ENCODE measurements at places on chromosomes 3 and 15. TPM values are rescaled to one million over a fixed set of nuclear protein-coding genes. Genes with fewer than 3 reads are reported as not detected.

The PODXL2 gene
- total RNA-seq, result 19.8 TPM

The MED12L gene
- total RNA-seq, result 3.0 TPM

The FGF12 gene
- total RNA-seq, result 0.66 TPM

The SLC15A2 gene
- 13.2 TPM for total RNA-seq

The GPR87 gene
- not detected for total RNA-seq

The CXCR6 gene
- 2.7 TPM for total RNA-seq

The RNF111 gene
- total RNA-seq, result 22.1 TPM

The C15orf62 gene
- total RNA-seq, result not detected

DNA sequence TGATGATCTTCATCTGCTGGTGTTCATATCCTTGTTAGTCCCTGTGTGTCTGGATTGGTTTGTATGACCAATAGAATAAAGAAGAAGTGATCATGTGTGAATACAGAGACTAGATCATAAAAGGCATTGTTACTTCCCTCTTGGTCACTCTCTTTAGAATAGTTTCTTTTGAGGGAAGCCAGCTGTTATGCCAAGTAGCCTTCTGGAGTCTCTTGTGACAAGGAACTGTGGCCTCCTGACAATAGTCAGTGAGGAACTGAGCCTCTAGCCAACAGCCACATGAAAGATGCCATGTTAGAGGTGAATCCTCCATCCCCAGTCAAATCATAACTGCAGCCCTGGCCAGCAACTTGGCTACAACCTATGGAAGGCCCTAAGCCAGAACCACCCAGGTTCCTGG lies 63.0 kb upstream of the SMAD3 start:
- no peak for DNase-seq

DNA sequence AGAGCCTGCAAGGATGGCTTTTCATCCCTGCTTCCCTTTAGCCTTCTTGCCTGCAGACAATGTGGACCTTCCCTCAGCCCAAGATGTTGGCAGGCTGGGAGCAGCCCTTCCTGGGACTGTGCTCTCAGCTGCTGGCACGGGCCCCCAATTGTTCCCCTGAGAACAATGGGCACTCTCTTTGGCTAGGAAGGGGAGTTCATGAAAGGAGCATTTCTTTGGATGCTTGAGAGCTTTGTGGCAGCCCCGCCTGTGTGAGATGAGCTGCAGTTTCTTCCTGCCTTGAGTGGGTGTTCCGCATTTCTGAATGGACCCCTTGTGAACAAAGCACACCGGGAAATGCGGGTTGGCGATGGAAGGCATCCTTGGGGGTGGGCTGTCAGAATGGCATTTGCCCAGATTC lies 35.0 kb upstream of the BSN start:
- DNase-seq, result no peak

GRCh38 chr3:120039642-120040610 lies 54.3 kb downstream of the GSK3B start:
- no peak for DNase-seq

GRCh38 chr3:114556657-114557213 lies 262.9 kb downstream of the TIGIT start:
- DNase-seq, result no peak

DNA sequence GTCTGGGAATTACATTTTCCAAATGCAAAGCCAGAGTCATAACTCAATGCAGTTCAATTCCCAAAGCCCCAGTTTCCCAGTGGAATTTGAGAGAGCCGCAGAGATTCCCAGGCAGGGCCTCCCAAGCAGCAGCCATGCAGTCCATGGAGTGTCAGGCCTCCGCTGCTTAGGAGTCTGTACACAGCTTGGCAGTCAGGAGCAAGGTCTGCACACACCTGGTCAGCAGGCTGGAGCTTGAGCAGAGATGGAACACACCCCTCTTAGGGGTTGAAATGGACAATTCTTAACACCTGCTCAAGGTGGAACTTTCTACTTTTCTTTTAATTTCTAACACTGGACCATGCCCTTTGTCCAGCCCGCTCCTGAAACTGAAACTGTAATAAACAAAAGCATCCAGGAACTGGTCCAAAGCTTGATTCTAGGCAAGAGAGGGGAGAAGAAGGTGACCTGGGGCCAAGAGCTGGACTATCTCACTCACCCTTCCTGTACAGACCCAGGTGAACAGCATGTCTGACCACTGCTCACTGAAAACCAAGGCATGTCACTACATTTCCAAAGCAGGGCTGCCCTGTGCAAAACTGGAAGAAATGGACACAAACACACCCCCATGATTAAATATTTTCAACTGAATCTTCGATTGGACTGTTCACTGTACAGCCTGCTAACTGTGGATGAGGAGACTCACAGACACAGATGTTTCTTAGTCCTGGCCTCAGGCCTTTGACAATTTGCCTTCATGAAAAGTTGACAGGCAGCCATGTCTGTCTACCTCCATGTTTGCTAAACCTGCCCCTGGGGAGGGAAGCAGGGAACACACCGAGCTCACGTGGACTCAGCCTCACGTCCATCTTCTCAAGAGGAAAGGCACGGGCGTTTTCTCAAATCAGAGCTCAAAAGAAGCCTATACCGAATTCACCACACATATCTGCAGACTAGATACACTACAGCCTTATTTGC lies 48.6 kb upstream of the DUSP7 start:
- DNase-seq, result no peak

DNA sequence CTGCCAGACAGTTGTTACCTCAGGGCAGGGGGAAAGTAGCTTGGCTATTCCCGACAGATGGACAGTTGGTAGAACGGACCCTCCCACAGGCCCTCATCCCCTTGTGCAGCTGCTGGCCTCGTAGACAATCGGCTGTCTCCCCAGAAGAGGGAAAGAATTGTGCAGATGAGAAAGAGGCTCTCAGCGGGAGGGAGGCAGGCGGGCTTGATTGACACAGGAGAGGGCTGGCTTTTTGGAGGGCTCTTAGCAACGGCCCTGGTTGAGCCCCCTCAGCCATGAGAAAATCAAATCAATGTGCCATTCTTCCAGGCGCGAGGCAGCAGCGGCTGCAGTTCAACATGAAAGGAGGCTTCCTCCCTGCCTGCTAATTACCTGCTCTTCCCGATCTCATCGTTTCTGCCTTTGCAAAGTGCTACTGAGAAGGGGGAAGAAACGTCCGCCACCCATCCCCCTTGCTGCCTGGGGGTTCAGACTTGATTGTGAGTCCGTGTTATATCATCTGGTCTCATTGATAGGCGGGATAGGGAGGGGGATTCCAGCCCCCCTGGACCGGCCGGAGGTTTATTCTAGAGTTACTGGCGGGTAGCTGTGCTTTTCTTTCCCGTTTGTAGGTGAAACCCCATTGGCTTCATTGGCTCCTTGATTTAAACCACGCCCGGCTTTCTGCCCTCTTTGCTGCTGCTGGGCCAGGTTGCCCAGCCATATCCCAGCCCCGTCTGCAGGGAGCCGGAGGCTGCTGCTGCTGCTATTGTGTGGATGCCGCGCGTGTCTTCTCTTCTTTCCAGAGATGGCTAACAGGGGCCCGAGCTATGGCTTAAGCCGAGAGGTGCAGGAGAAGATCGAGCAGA lies at the start of gene TAGLN3:
Gene TAGLN3, plus strand, starts transcription at position 287 of the 848 bp plus-strand sequence. Its CDS starts 501 bp downstream, at position 788.
- DNase-seq, result no peak

DNA sequence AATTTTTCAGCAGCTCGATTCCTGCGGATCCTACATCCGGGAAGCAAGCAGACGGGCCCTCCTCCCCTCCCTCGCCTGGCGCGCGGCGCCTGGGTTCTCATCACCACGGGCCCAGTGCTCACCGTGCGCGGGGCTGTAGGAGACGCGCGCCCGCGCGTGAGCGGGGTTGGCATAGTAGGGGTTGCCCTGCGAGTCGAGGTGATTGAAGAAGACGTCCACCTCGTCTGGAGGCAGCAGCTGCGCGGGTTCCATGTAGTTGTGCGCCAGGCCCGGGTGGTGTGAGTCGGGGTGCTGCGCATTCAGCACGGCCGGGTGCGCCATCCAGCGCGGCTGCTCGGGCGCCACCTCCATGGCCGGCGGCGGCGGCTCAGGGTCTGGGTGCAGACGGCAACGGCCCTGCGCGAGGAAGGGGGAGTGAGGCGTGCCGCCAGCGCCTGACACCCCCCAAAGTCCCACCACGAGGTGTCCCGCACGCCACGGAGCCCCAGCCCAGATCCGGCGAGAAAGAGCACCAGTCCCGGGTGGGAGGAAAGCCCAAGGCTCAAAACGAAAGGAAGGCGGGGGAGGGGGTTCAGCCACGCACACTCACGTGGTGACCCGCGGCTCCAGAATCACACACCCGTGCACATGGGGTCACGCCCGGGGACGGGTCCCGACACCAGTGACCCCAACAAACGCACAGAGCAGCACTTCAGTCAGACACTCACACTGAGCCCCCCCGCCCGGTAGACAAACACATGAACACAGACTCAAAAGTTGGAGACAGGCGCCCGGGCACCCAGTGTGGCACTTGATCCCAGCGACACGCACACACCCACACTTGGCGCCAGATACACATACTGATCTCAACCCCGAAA lies 6.1 kb downstream of the GATA2 start:
- no peak for DNase-seq

DNA sequence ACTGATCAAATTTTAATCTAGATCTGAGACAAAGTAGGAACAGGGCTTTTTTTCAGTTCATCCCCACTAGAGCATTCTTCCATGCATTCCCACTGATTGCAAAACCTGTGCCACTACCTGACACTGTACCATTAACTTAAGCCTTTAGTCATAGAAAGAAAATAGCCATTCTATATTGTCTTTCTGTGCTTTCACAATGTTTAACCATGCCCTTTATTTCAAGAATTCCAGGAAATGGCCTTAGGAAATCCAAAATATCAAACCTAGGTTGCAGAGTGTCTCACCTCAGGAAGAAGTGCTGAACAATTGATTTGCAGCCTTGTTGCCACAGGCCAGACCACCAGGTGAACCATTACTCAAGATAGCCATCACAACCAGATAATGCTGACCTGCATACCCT lies 56.2 kb upstream of the TGFBR2 start:
- DNase-seq, result no peak

- no peak for DNase-seq
These were observed 69.6 kb upstream of the ATP13A3 start for GRCh38 chr3:194556086-194557056.

- DNase-seq, result no peak
These were observed 18.0 kb downstream of the PDIA5 start for GRCh38 chr3:123084738-123085237.

DNA sequence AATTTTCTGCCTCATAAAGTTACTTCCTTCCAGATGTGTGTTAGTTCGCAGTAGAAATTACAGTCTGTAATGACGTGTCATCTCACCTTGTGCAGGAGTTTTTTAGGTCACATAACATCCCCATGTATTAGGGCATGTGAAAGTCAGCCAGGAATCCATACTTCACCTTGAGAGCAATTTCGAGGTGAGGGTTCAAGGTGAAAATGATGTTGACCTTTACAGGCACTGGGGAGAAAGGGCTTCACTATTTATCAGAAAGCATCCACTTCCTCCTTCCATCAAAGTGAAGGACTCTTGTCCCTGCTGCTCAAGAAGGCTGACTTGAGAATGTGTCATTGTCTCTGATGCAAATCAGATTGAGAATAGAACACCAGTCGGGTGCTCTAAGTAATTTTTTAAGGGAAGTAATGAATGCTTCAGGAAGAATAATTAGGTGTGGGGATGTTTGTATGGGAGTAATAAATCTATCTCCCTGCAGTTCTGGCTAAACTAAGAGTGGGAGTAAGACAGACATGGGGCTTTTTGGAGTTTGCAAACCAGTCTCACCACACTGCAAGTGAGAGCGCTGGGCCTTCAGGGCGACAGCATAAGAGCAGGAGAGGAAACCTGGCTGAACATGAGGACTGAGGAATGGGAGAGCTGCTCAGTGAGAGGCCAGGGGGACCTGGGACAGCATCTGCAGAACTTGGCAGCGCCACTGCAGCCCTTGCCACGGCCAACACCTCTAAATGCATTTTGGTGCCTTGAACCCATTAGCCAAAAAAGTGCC lies 85.9 kb upstream of the IL12A start:
- no peak for DNase-seq

DNA sequence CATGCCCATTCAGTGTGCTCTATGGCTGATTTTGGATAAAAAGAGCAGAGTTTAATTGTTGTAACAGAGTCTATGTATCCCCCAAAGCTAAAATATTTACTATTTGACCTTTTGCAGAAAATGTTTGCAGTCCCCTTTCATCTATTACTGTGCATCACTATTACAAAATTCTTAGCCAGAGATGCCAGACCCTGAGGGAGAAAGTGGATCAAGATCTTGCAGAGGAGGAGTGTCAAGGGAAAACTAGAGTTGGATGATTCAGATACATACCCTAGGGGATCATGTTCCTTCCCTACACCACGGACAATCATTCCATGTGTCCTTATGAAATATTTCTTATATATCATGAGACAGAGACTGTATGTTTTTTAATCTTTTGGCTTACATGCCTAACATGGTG lies 68.6 kb upstream of the TPRG1 start:
- DNase-seq, result no peak

DNA sequence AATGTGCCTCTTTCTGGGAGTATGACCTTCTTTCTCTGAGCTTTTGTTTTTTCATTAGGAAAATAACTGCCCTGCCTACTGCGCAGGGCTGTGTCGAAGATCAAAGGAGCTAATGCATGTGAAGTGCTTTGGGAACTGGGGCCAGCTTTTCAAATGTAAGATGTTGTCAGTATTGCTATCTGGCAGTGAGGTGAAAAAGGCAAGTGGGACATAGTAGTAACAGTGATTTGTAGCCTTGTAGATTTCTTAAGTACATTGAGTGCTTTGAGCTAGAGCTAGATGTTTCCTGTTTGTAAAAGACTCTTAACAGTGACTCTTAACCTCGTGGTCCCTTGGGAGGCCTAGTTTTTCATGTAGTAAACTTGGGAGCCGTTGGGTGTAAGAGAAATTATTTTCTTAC lies 126.5 kb downstream of the ECT2 start:
- DNase-seq, result no peak

DNA sequence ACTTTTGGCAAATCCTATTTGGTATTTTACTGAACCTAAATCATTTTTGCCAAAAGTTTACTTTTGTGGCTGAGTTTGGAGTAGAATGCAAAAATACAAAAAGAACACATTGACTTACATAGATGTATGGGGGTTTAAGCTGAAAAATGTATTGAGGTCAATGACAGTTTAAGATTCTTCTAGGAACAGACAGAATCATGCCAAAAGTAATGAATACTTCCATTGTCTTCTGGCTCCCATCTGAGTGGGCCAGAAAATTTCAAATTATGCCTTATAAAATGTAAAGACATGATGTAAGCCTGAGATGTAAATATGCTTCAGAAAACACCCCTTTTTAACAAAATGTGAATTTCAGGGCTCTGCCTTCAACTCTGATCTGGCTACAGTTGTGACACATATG lies 375.1 kb upstream of the DPH6 start:
- DNase-seq, result no peak

DNA sequence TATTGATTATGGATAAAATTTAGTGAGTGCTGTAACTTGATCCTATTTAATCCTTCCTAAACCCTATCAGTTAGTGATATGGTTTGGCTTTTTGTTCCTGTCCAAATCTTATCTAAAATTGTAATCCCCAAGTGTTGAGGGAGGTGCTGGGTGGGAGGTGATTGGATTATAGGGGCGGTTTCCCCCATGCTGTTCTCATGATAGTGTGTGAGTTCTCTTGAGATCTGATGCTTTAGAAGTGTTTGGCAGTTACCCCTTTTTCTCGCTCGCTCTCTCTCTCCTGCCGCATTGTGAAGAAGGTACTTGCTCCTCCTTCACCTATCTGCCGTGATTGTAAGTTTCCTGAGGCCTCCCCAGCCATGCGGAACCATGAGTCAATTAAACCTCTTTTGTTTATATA lies 134.0 kb upstream of the SUCLG2 start:
- no peak for DNase-seq

Measured in tibial nerve (tissue), 4 donors.